ENCODE measurements at places on chromosomes 2 and 18.

DNA sequence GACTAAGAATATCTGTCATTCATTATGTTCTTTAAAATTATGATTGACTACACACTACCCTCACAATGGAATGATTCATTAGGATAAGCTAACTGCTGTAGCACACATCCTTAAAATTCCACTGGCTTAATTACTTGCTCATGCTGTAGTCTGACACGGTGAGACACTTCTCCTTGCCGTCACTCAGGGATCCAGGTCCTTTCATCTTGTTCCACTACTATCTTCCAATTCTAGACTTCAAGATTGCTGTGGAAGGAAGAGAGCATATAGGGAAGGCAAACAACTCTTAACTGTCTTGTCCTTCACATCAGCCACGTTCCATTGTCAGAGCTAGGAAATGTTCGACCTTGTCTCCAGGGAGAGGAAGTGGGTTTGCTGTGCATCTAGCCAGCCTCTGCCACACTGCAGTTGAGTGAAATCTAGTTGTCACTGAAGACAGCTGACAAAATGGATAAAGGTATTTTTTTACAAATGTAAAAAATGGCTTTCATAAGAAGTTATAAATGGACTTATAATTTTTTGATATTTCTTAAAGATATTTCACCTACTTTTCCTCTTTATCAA lies 30.1 kb downstream of the GREB1L start:
- DNase-seq, result no peak

GRCh38 chr2:103875531-103875930 lies 978.4 kb upstream of the POU3F3 start:
- DNase-seq, result no peak

DNA sequence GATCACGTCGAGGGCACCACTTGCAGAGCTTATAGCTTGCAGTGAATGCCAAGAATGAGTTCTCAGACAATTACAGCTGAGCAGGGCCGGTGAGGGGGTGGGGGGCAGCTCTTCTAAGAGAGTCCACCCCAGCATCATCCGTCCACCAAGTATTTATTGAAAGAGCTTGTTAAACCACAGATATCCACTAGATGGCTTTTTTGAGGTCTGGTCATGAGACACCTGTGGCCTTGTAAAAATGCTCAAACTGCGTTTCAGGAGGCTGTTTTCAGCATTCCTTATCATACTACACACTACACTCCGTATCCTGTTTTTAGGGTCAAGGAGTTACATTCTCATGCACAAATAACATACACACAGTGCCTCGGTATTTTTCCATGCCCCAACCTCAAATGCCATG lies 51.5 kb downstream of the DNAJC10 start:
- peak; percentile 44 for DNase-seq

GRCh38 chr2:219133976-219134375 lies 26.6 kb downstream of the NHEJ1 start:
- no peak for DNase-seq

GRCh38 chr2:183078163-183078463 lies 434 bp upstream of the DUSP19 start:
- no peak for DNase-seq

DNA sequence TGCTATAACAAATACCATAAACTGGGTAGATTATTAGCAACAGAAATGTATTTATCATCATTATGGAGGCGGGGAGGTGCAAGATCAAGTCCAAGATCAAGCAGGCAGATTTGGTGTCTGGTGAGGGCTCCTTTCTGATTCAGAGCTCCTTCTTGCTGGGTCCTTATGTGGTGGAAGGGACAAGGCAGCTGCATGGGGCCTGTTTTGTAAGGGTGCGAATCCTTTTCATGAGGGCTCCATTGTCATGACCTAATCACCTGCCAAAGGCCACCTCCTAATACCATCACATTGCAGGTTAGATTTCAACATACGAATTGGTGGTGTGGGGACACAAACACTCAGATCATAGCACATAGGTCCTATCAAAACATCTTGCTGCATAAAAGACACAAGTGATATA lies 84.4 kb upstream of the CCDC150 start:
- no peak for DNase-seq

DNA sequence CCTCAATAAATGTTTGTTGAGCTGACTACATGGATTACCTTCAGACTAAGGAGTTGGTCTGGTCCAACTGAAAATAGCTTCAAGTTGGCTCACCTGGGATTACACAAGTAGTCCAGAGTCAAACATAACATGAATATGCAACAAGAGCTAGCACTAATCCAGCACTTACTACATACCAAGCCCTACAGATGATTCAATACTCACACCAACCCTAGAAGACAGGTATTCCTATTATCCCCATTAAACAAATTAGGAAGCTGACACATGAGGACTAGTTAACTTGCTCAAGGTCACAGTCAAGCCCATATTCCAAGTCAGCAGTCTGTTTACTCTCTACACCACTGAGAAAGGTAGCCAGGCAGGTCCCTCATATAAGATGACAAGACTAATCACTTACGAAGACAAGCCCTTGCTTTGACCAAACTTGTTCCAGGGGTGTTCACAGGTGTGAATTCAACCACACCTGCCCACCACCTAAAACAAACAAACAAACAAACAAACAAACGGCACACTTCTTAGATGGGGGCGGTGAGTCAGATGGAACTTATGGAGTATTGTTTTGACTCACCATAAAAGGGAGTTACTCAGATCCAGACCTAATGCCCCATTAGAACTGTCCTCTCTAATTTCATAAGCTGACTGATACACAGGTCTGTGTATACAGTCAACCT lies 29.1 kb downstream of the TMEM131 start:
- no peak for DNase-seq

GRCh38 chr2:209763106-209763505 lies 8.5 kb upstream of the UNC80 start:
- peak; percentile 43 for DNase-seq

- DNase-seq, result no peak
Measured at GRCh38 chr2:223548194-223548593, 54.0 kb downstream of the SCG2 start.

- DNase-seq, result no peak
Measured at GRCh38 chr2:236600892-236601291, 31.3 kb downstream of the ACKR3 start.

DNA sequence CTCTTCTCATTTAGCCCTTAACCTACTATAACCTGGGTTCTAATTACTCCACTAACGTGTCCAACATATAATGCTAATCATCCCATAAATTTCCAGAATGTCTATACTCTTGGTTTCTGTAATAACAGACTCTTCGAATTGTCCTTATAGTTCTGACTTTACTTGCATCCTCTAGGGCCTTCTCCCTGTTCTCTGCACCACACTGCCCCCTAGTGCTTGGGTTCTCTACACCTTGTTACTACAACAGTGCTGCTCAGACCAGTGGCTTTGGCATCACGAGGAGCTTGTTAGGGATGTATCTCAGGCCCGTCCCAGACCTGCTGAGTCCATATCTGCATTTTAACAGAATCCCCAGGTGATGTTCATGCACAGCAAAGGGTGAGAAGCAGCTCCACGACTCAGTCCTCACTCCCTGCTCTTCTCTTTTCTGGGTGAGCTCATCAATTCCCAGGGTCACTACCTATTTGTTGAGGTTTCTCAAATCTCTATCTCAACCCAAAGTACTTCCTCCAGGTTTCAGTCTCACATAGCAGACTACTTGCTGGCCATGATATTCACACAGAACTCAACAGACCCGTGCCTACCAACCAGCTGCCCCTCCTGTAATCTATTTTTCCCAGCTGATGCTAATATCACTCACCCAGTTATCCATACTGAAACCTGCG lies 14.5 kb upstream of the DDX1 start:
- DNase-seq, result peak; percentile 90

DNA sequence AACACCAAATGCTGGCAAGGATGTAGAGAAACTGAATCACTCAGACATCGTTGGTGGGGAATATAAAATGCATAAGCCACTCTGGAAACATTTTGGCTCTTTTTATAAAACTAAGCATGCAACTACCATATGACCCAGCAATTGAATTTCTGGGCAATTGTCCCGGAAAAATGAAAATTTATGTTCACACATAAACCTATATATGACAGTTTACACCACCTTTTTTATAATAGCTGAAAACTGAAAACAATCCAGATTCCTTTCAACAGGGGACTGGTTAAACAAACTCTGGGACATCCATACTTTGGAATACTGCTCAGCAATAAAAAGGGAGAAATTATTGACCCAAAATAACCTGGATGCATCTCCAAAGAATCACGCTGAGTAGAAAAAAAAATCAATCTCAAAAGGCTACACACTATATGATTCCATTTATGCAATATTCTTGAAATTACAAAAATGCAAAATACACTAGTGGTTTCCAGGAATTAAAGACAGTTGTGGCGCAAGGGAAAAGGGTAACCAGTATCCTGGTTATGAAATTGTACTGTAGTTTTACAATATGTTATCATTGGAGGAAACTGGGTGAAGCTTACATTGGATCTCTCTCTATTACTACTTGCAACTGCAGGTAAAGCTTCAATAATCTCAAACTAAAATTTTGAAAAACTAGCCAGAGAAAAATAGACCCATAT lies 130.2 kb upstream of the PID1 start:
- no peak for DNase-seq

- DNase-seq, result no peak
Measured at GRCh38 chr2:174618179-174618578, 20.6 kb upstream of the WIPF1 start.

DNA sequence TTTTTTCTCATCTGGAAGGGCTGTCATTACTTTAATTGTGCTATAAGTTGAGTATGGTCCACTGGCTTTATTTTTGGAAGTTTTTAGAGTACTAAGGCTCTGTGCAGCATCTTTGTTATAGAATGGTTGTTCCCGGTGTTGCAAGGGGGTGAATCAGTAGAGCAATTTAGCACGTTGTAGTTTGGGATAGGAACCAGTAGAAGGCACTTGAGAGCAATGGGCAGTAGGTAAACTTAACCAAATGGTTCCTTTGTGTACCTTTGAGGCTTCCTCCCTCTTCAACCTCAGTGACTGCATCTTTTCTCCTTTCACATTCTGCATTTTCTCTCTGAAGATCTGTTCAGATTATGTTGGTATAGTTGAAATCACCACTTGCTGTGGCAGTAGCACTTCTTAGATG lies 238.2 kb upstream of the SYT4 start:
- DNase-seq, result no peak

DNA sequence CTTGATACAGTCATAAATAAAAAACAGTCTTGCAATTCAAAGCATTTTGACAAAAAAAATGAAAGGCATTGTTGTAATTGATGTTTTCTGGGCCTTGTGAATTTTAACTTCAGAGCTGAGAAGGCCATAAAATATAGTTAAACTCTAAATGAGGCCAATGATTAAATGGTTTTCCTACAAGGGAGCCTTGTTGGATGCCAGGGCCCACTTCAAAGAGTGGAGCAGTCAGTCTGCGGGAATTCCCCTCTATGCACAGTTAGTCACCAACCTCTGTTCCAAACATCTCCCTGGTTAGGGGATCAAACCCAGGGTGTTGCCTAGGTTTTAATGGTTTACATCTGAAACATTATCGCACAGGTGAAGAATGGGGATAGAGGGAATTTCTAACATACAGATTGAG lies 143.4 kb downstream of the NCKAP5 start:
- peak; percentile 11 for DNase-seq

GRCh38 chr2:136051001-136051724 lies 65.7 kb upstream of the DARS1 start:
- no peak for DNase-seq

GRCh38 chr18:49699303-49699702 lies 114.0 kb downstream of the ACAA2 start:
- no peak for DNase-seq

DNA sequence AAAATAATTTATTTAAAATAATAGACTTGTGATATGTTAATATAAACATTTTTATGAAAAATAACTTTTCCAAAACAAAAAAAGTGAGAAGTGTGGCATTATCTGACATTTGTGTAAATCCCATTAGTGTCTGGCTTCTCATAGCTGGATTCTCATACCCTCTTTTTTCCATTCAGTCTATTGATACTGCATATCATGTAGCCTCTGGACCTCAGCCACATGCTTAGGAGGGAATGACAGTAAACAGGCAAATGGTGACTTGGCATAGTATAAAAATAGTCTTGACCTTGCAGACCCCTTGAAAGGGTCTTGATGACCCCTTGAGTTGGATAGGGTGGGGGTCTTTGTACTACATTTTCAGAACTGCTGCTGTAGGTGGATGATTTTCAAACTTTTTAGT lies 29.2 kb downstream of the GALNT1 start:
- DNase-seq, result no peak

GRCh38 chr2:88307817-88308216 lies 137.7 kb downstream of the THNSL2 start:
- peak; percentile 74 for DNase-seq

DNA sequence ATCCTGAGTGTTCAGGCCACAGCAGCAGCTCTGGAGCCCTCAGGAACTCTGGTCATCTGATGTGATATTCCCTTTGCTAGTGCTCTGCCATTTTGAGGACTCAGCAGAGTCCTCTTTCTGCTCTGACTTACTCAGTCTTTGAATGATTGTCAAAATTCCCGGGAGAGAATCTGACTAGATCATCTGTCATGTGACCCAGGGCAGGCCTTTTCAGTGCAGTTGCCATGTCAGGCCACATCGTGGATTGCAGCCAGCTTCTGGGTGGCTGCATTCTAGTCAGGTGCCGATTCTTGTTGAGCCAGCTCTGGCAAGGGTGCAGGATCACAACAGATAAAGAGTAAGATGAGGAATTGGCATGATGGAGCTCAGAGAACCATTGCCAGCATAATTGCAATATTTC lies 795.6 kb downstream of the CPS1 start:
- no peak for DNase-seq

DNA sequence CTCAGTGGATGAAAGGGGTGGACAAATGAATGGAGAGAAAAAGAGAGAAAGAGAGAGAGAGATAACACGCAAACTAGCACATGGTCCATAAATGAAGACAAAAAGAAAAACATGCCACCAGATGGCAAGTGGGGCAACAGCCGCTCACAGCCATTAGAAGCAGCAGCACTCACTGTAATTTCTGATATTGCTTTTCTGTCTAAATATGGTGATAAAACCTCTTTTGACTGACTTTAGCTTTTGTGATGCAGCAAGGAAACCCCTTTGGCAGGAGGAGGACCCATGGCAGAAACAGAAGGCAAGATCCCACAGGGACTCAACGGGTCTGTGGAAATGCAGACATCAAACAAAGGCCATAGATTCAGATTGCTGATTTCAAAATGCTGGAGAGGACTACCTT lies 88.0 kb upstream of the CDH20 start:
- DNase-seq, result no peak

- DNase-seq, result no peak
Measured at GRCh38 chr2:23859983-23860382, 66.9 kb downstream of the ATAD2B start.

GRCh38 chr18:61735564-61736102 lies 157.2 kb downstream of the RNF152 start:
- no peak for DNase-seq
